MM.1S (cell line): ENCODE measurements at places on chromosomes 4 and X.

- peak; percentile 67 for DNase-seq
- no peak overlapping the region for H3K27ac ChIP-seq
- H3K4me1 ChIP-seq, result no peaks in the 10 kb centered on the region
- H3K27me3 ChIP-seq, result no peaks in the 10 kb centered on the region
Observed at GRCh38 chrX:46978341-46979291, 66.4 kb downstream of the JADE3 start.

DNA sequence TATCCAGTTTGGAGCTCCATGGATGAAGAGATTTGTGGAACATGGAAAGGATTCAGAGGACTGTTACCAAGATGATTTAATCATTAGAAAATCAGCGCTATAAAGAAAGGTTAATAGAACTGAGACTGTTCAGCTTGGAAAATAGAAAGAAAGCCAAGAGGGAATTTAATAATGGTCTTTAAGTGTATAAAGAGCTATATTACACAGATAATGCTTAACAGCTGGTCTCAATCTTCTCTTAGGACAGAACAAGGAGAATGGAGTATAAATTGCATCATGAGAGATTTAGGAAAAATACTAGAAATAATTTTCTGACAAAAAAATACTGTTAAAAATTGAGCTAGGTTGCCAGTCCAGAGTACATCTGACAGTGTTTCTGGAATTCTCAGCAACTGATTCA, 91.3 kb upstream of the MAGEC2 start:
- no peaks in the 10 kb centered on the region for H3K27me3 ChIP-seq
- H3K27ac ChIP-seq, result no peak overlapping the region
- H3K36me3 ChIP-seq, result no peaks in the 10 kb centered on the region
- H3K4me1 ChIP-seq, result no peaks in the 10 kb centered on the region
- DNase-seq, result no peak

DNA sequence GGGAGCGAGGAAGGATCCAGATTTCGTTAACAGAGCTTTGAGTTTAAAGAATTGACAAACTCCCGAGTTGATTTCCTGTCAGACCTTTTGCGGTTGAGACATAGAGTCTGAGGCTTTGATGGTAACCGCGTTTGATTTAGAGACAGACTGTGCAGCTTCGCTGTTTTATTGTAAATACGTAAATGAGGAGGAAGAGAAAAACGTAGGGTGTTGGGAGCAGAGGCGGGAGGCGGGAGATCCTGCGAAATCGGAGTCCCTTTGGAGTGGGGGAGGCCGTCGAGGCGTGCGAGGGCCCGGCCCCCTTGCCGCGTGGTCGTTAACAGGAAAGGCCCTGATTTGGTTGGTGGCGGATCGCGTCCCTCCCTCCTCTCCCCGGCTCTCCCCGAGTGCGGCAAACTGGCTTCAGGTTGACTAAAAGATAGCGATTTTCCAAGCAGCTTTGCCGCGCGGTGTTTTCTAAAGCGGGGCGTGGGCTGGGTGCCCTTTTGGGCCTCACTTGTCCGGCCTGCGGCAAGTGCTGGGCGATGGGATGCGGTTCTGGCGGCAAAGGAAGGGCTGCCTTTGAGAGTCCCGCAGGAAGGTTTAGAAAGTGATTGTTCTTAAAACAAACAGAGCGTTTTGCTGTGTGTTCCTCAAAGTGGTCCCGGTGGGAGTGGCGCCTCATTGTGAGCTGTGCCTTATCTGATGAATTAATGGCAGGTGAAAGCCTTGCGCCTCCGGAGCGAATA, 857 bp downstream of the SCML1 start:
- H3K4me3 ChIP-seq, result peak overlapping the region; percentile 71
- H3K27ac ChIP-seq, result peak overlapping the region; percentile 80
- no peaks in the 10 kb centered on the region for H3K36me3 ChIP-seq
- no peaks in the 10 kb centered on the region for H3K27me3 ChIP-seq
- no peaks in the 10 kb centered on the region for H3K4me1 ChIP-seq

DNA sequence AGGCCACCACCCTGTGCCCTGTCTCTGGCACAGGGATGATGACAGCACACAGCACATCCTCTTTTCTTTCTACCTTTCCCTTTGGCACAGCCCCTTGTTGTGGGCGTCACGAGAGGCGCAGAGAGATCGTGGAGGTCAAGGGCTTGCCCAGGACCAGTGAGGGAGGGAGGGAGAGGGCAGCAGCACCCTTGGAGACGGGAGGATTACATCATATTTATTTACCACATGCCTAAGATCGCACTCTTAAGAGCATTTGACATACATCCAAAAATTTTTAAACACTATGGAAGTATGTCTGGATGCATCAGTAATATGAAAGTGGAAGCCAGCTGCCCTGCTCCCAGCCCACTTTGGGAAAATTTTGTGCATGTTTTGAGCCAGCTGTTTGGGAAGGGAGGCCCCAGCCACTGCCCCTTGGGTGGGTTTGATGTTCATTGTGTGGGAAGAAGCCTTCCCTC, 12.7 kb downstream of the WFS1 start:
- DNase-seq, result no peak
- no peaks in the 10 kb centered on the region for H3K36me3 ChIP-seq
- peaks cover 25% of the 10 kb centered on the region for H3K4me1 ChIP-seq
- no peak overlapping the region for H3K27ac ChIP-seq
- no peak overlapping the region for H3K4me3 ChIP-seq

DNA sequence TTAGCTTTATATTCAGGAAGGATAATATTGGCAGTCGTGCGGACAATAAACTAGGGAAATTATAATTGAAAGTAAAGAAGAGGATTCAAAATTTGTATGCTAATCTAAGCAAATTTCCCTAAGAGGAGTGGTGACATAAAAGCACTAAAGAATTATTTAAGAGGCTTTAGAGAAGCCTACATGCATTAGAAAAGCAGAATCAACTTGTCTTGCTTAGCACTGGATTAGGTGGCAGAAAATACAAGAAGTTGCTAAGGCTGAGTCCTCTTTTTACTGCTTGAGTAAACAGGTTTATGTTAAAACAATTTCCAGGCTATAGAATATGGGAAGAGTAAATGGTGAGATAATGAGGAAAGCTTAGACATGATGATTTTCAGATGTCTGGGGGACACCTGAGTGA, 991.5 kb downstream of the PCDH18 start:
- no peaks in the 10 kb centered on the region for H3K36me3 ChIP-seq
- no peaks in the 10 kb centered on the region for H3K4me1 ChIP-seq

DNA sequence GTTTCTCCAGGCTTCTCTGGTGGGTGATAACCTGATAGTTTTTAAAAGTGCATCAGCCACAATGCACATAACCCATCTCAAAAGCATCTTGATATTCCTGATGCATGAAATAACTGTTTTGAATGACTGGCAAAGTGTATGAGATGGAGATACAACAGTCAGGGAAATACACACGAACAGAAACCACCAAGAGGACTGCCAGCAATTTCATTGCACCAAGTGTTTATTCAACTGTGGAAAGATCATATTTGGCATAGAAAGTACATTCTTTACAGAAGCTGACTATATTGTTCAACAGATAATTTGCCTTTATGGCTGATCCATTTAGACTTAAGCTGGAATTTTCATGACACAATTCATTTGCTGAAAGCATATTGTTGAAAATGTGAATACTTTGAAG, 139.5 kb downstream of the SLIT2 start:
- no peaks in the 10 kb centered on the region for H3K27me3 ChIP-seq
- no peak for DNase-seq
- H3K4me3 ChIP-seq, result no peak overlapping the region
- H3K4me1 ChIP-seq, result no peaks in the 10 kb centered on the region
- H3K27ac ChIP-seq, result no peak overlapping the region

DNA sequence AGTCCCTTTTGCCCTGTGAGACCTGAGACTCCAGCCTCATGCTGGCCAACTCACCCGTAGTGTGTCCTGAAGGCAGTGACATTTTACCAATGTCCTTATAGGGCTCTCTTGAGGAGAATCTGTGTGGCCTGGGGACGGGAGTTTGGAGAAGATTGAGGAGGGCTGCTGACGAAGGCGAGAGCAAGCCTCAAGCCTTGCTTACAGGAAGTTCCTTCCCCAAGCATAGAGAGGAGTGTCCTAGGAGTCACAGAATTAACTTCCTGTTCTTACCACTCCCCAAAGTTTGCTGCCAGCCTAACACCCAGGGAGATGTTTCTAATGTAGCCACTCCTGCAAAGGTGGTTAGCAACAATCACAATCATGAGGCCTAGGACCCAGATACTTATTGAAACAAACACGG, at the start of gene NXF3:
TSS of gene NXF3 (minus strand) at position 202 of the 400 bp plus-strand sequence. CDS start at position 82, 120 bp downstream.
- no peaks in the 10 kb centered on the region for H3K4me1 ChIP-seq
- no peaks in the 10 kb centered on the region for H3K36me3 ChIP-seq
- DNase-seq, result no peak
- H3K4me3 ChIP-seq, result no peak within 1 kb of the TSS
- no peak within 1 kb of the TSS for H3K27ac ChIP-seq
- no peaks in the 10 kb centered on the region for H3K27me3 ChIP-seq

- no peak overlapping the region for H3K4me3 ChIP-seq
- no peaks in the 10 kb centered on the region for H3K27me3 ChIP-seq
- no peaks in the 10 kb centered on the region for H3K36me3 ChIP-seq
- no peak for DNase-seq
- no peak overlapping the region for H3K27ac ChIP-seq
Observed at GRCh38 chr4:31065086-31065485, 344.9 kb downstream of the PCDH7 start.

DNA sequence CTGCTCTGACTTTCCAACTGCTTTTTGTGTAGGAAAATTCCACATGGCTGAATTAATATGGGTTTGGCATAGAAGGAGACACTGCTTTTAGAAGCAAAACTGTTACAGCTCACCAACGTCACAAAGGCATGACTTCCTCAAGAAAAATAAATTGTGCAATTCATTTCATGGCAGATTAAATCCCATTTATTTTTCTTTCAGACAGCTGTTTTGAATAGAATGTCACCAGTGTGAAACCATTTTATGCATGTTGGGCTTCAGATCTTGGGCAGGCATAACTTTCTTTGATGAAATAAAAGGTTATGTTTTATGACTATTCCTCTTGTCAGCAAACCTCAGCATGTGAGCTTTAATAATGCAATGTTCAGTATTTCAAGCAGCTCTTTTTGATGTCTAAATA, 542.8 kb downstream of the GALNTL6 start:
- no peak overlapping the region for H3K4me3 ChIP-seq
- H3K4me1 ChIP-seq, result no peaks in the 10 kb centered on the region
- no peak overlapping the region for H3K27ac ChIP-seq
- H3K36me3 ChIP-seq, result no peaks in the 10 kb centered on the region

DNA sequence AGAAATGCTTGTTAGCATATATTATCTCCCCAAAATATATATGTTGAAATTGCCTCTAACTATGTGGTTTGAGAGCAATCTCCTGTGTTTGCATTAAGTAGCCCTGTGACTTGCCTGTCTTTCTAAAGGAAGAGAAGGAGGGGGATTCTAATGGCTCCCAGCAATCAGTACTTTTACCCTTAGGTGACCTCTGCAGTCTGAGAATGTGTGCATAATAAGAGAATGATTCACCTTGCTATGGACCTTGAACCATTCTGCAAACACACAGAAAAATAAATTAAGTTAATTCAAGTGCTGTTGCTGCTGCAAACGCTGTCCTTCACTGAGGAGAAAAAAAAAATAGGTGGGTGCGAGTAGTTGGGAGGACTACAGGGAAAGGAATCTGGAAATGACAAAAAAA, 322.2 kb downstream of the IQCM start:
- no peak for DNase-seq
- H3K4me3 ChIP-seq, result no peak overlapping the region
- no peak overlapping the region for H3K27ac ChIP-seq
- H3K27me3 ChIP-seq, result no peaks in the 10 kb centered on the region
- no peaks in the 10 kb centered on the region for H3K36me3 ChIP-seq
- H3K4me1 ChIP-seq, result no peaks in the 10 kb centered on the region

GRCh38 chr4:154364066-154364845, 127.3 kb downstream of the DCHS2 start:
- H3K4me3 ChIP-seq, result no peak overlapping the region
- DNase-seq, result no peak
- H3K27ac ChIP-seq, result no peak overlapping the region
- H3K27me3 ChIP-seq, result peaks cover 14% of the 10 kb centered on the region

DNA sequence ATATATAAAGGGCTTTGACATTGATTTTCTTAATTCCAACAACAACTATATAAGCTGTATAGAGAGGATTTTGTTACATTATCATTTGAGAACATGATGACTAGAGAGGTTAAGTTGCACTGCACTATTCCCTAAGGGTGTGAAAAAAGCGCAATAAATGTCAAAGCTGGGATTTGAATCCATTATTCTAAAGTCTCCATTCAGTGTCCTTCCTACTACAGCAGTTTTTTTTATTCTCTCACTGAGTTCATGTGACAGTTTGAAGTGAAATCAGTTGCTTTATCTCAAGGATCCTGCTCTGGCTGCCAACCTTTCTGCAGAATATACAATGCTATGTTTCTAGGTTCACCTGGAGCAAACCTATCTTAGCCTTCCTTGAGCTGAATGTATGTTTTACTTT, 177.5 kb downstream of the ANKRD50 start:
- DNase-seq, result no peak
- H3K36me3 ChIP-seq, result no peaks in the 10 kb centered on the region
- no peak overlapping the region for H3K27ac ChIP-seq

GRCh38 chrX:69152417-69152841, 12.8 kb downstream of the PJA1 start:
- H3K4me1 ChIP-seq, result no peaks in the 10 kb centered on the region
- no peak overlapping the region for H3K4me3 ChIP-seq
- no peaks in the 10 kb centered on the region for H3K36me3 ChIP-seq
- no peak overlapping the region for H3K27ac ChIP-seq
- no peak for DNase-seq
- no peaks in the 10 kb centered on the region for H3K27me3 ChIP-seq

DNA sequence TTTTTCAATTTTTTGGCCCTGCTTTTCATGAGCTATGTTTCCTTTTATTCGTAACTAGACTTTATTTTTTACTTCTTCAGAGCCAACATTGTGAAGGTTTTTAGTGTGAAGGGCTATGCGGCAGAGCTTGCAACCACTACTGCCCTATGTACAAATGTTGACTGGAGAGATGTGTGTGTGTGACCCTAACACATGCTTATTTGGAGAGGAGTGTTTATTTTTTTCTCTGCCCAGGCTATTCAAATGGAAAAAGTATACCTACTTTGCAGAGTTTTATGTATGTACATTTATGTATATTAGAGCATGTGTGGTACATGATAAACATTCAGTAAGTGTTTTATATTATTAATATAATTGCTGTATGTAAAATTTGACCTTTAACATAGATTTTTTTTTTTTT, 86.5 kb downstream of the WWC2 start:
- H3K27me3 ChIP-seq, result no peaks in the 10 kb centered on the region
- H3K36me3 ChIP-seq, result no peaks in the 10 kb centered on the region
- peaks cover 6% of the 10 kb centered on the region; the same call in 1 of the 2 replicates for H3K4me1 ChIP-seq
- DNase-seq, result no peak
- H3K27ac ChIP-seq, result no peak overlapping the region

DNA sequence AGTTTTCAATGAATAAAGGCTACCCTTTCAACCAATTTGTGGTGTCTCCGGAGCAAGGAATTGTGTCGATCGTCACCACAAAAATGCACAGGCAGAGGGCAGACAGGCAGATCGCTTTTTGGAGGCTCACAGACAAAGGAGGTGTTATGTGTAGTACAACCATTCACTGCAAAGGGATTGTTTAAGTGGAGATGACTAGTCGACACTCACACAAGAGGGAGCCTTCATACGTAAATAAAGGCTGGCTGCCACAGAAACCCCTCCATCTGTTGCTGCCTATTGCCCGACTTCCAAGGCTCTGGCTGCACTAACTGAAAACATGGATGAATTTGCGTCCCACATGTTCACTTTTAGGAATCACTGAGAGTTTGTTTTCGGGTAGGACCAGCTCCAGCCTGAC, 281.1 kb downstream of the NKX6-1 start:
- H3K4me1 ChIP-seq, result no peaks in the 10 kb centered on the region
- DNase-seq, result no peak
- H3K27me3 ChIP-seq, result no peaks in the 10 kb centered on the region
- H3K27ac ChIP-seq, result no peak overlapping the region
